ENCODE measurements at places on chromosomes 7 and 10.

- DNase-seq: no peak
Observed at GRCh38 chr10:60809157-60809556, 30.9 kb downstream of the CDK1 start.

- no peak for DNase-seq
Observed at GRCh38 chr10:128912568-128913311, 554.3 kb upstream of the MGMT start.

DNA sequence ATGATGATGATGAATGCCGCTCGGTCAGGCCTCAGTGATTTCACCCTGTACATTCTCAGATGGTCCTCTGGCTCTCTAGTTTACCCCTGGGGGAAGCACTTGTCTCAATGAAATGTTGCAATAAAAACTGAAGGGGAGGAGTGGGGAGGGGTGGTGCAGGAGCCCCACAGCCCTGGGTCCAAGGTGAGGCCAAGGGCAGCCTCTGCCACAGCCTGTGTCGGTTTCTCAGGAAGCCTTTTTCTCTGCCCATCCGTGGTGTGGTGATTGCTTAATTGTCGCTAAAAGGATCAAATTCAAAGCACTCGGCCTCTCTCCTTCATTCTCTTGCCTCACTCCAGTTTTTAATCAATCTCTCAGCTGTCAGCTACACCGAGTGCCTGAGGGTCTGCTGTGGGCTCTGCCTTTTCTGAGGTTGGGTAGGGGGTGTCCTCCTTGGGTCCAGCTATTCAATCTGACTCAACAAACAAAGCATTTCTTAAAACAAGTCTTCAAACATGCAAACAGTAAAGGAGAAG, 39.1 kb upstream of the HSPA12A start:
- no peak for DNase-seq

DNA sequence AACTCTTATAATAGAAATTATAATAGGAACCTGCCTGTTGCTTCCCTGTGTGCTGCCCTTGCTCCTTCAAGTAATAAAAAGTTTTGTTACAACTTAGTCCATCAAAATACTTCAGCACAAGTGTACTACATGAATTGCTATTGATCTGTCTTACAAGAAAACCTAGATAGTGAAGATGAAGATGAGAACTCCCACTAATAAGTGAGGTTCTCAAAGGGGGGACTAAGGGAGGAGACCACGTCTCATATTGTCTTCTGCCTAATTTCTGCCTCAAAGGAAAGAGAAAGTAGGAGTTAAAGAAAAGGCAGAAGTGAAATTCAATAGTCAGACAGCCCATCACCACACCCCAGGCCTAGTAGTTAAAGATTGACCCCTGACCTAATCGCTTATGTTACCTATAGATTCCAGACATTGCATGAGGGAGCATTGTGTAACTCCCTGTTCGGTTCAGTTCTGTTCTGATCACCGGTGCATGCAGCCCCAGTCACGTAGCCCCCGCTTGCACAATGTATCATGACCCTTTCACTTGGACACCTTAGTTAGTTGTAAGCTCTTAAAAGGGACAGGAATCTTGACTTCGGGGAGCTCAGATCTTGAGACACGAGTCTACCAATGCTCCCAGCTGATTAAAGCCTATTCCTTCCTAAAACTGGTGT, 18.2 kb upstream of the CHST3 start:
- no peak for DNase-seq

DNA sequence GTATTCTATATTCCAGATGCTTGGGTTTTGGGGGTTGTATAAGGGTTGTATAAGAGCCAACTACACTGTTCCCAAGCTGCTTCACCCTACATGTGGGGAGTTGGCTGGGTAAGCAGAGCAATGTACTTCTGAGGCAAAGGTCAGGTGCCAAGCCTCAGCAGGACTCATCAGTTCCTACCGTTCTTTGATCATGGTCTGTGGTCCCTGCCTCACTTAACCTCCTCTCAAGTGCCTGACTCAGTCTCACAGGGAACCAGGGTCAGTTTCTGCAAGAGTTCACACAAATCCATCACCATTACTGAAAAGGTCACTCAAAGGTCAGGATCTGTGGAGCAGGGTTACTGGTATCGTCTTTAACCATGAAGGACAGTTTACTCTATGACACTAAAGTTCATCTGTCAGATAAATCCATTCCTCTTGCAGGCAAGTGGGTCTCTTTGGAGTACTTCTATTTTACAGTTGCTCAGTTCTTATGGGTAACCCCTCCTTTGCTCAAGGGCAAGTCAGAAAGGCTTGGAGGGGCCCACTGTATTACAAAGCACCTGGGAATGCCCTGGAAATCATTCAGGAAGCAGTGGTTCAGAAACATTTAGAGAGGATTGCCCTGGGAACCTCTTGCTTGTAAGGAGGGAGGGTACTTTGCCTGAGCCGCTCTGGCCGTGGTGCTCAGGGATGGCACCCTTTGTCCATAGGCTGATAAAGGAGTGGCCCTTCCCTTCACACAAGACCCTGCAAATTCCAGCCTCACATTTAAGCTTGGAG, 184.3 kb upstream of the CDCA7L start:
- no peak for DNase-seq

- no peak for DNase-seq
Observed at GRCh38 chr7:8260871-8261694, 884 bp downstream of the ICA1 start.

- no peak for DNase-seq
Observed at GRCh38 chr7:1219498-1219897, 13.2 kb upstream of the UNCX start.

- peak; percentile 9 for DNase-seq
Observed at GRCh38 chr7:149662591-149663095, 110.7 kb downstream of the ZNF467 start.

DNA sequence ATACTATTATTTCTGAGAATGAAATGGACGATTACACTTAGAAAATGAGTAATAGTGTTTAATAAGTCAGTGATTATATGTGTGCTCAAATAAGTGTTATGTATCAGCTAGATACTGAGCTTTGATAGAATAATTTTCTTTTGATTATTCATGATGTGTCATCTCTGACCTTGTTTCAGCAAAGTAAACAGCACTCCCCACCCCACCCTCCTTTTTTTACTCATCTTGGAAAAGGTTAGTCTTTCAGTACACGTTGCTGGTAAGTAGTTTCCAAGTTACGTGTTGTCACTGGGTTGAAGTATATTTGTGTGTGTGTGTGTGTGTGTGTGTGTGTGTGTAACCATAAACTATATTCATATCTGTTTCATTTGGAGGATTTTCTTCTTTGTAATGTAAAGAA, 84.1 kb downstream of the GNAI1 start:
- no peak for DNase-seq

Data from activated naive CD4-positive, alpha-beta T cell (primary cell).